Heart left ventricle (tissue), 16 donors: ENCODE measurements at places on chromosomes 2 and 18. TPM values are rescaled to one million over a fixed set of nuclear protein-coding genes. Genes with fewer than 3 reads are reported as not detected.

- no peaks in the 10 kb centered on the region for H3K36me3 ChIP-seq
- H3K27me3 ChIP-seq, result no peaks in the 10 kb centered on the region
- DNase-seq, result no peak
- no peaks in the 10 kb centered on the region for H3K4me1 ChIP-seq
- no peak overlapping the region for H3K27ac ChIP-seq
- no peak overlapping the region for H3K4me3 ChIP-seq
Observed at GRCh38 chr2:140770645-140771044, 1360.2 kb downstream of the LRP1B start.

DNA sequence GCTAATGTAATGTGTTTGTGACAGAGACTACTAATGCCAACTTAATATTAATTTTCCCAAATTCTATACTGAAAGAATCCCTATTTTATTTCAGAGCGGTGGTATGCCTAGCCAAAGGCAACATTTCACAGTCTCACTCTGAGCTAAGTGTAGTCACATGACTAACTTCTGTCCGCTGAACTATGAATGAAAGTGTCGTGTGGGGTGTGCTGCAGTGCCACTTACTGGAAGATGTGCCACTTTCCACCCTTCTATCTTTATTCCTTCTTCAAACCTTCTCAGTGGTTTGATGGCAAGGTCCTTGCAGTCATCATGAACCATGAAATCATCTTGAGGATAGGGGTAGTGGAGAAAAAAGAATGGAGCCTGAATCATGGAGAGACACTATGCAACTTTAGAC lies 47.3 kb upstream of the C1D start:
- H3K4me1 ChIP-seq, result no peaks in the 10 kb centered on the region
- H3K4me3 ChIP-seq, result no peak overlapping the region
- no peaks in the 10 kb centered on the region for H3K27me3 ChIP-seq
- DNase-seq, result no peak
- no peak overlapping the region for H3K27ac ChIP-seq
- no peaks in the 10 kb centered on the region for H3K36me3 ChIP-seq

Gene LINC00305
- total RNA-seq, result not detected

DNA sequence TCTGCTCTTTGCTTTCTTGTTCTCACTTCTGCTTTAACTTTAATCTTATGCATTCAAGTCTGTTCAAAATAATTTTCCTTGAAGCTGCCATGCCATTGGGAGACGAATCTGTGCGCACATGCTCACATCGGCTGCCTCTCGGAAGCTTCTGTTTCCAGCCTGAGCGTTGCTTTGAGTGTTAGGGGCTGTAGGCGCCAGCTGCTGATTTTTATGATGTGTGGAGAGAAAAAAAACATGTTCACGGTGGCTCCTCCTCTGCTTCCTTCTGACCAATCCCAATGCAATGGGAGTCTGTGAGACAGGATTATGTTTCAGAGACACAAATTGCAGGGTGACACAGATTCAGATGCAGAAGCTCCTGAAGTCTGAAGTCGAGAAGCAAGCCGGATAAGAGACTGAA lies at the start of gene MC4R:
TSS of gene MC4R (minus strand) at position 180 of the 400 bp plus-strand sequence. CDS start 426 bp downstream, outside the sequence.
- H3K36me3 ChIP-seq, result no peaks in the 10 kb centered on the region
- no peaks in the 10 kb centered on the region for H3K4me1 ChIP-seq
- no peak within 1 kb of the TSS for H3K4me3 ChIP-seq
- peaks cover 3% of the 10 kb centered on the region for H3K27me3 ChIP-seq

DNA sequence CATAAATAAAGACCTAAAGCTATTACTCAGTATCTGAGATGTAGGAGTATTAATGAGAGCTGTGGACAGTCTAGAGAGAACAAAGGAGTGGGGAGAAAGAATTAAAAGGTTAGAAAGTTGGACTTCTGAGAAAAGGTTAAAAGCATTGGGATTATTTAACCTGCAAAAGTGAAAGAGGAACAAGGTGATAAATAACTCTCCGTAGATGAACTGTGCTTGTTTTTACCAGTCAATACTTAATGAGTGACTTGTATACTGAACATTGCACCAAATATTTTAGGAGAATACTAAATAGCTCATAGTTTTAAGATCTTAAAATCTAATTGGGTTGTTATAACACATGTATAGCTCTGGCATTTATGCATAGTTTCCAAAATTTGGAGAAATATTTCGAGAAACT lies 137.5 kb downstream of the GPD2 start:
- peaks cover 49% of the 10 kb centered on the region for H3K36me3 ChIP-seq
- H3K27ac ChIP-seq, result no peak overlapping the region
- no peak for DNase-seq
- no peaks in the 10 kb centered on the region for H3K27me3 ChIP-seq

DNA sequence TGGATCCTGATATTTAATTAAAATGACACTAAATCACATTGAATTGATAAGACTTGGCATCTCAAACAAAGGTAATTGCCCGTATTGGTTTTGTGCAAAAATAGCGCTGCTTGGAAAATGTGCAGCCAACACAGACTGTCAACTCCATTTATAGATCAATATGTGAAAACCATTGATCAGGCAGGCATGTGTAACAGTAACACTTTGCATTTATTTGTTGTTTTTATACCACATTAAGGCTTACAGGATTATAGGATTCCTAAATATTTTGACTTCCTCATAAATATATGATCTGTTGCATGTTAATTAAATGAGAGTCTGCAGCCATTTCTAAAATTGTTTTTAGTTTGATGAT lies 30.2 kb downstream of the ARHGAP15 start:
- H3K27me3 ChIP-seq, result no peaks in the 10 kb centered on the region
- no peak overlapping the region for H3K4me3 ChIP-seq
- no peaks in the 10 kb centered on the region for H3K36me3 ChIP-seq

Gene LPIN1
- 34.4 TPM for total RNA-seq

DNA sequence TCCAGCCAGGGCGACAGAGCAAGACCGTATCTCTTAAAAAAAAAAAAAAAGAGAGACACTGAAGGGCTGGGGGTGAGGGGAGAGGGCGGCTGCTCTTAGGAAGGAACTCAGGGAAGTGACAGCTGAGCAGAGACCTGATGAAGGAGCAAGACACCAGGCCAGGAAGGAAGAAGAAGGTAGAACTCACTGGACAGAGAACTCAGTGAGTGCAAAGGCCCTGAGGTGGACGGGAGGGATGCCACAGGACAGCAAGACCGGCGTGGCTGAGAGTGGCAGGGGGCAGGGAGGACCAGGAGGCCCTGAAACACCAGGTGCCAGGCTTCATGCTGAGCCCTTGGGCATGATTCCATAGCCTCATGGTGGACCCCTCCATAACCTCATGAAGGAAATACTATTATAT lies 18.2 kb downstream of the BIN1 start:
- DNase-seq, result no peak
- no peaks in the 10 kb centered on the region for H3K36me3 ChIP-seq
- H3K27me3 ChIP-seq, result peaks cover 6% of the 10 kb centered on the region
- no peak overlapping the region for H3K4me3 ChIP-seq
- H3K4me1 ChIP-seq, result peaks cover 3% of the 10 kb centered on the region

Gene IL18R1
- 1.2 TPM for total RNA-seq

- no peaks in the 10 kb centered on the region for H3K27me3 ChIP-seq
- H3K4me3 ChIP-seq, result no peak overlapping the region
- no peak for DNase-seq
Observed at GRCh38 chr2:86176597-86176996, 18.7 kb downstream of the IMMT start.

DNA sequence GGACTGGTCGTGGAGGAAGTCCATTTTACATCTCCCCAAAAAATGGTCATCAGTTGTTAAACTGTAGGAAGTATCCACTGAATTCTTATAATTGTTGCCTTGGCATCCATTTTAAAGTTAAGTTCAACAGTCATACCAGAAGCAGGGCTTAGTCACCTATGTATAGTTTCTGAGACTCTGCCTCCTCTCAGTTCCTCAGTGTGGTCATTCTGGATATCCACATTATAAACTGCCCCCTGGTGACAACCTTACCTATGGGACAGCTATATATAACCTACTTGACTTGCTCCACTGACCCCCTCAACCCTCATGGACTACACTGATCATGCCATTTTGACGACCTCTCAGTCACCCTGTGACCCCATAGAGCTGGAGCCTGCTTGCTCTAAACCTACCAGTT lies 617.0 kb downstream of the LRP1B start:
- no peak for DNase-seq
- H3K27me3 ChIP-seq, result no peaks in the 10 kb centered on the region
- no peak overlapping the region for H3K4me3 ChIP-seq
- no peak overlapping the region for H3K27ac ChIP-seq
- H3K4me1 ChIP-seq, result no peaks in the 10 kb centered on the region

- no peak overlapping the region for H3K4me3 ChIP-seq
- H3K4me1 ChIP-seq, result peaks cover 14% of the 10 kb centered on the region
- no peaks in the 10 kb centered on the region for H3K36me3 ChIP-seq
- H3K27ac ChIP-seq, result no peak overlapping the region
- no peak for DNase-seq
Observed at GRCh38 chr2:111227716-111228141, 107.0 kb downstream of the BCL2L11 start.

- H3K4me3 ChIP-seq, result no peak overlapping the region
- H3K27ac ChIP-seq, result no peak overlapping the region
- peaks cover 14% of the 10 kb centered on the region for H3K4me1 ChIP-seq
- no peak for DNase-seq
Observed at GRCh38 chr2:168698969-168699368, 103.5 kb upstream of the NOSTRIN start.

Gene CD207
- 0.48 TPM for total RNA-seq

DNA sequence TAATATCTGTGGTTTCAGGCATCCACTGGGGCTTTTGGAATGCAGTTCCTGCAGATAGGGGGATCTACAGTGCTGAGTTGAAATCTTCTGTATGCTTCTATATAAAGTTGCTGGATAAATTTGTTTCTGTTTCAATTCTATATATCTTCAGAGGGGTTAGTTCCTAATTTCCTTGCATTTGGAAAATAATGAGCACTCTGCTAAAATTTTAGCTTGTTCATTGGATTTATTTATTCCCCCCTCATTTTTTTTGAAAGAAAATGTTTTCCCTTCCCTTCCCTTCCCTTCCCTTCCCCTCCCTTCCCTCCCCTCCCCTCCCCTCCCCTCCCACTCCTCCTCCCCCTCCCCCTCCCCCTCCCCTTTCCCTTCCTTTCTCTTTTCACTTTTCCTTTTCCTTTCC lies 212.3 kb downstream of the GPD2 start:
- no peaks in the 10 kb centered on the region for H3K36me3 ChIP-seq
- H3K27ac ChIP-seq, result no peak overlapping the region
- DNase-seq, result no peak
- peaks cover 4% of the 10 kb centered on the region for H3K4me1 ChIP-seq
- no peak overlapping the region for H3K4me3 ChIP-seq

- DNase-seq, result no peak
- no peak overlapping the region for H3K27ac ChIP-seq
- H3K4me1 ChIP-seq, result no peaks in the 10 kb centered on the region
- H3K4me3 ChIP-seq, result no peak overlapping the region
Observed at GRCh38 chr2:2899826-2900225, 477.8 kb downstream of the EIPR1 start.

DNA sequence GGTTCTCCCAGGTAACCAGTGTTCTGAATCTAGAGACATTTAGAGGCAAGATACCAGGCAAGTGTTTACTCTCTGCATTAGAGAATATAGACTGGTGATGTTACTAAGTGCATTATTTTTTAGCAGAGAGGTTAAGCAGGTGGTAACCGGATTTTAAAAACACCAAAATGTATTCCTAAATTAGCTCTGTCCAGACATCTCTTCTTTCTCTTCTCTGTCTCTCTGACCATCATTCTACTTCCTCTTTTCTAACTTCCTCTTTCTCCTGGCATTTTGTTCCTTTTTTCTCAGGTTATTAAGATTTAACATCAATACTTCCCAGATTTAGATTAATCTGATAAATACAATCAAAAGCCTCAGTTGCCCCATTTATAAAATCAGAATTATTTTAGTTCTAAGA lies 31.7 kb upstream of the DYNC1I2 start:
- H3K4me1 ChIP-seq, result no peaks in the 10 kb centered on the region
- no peak for DNase-seq
- H3K27me3 ChIP-seq, result peaks cover 7% of the 10 kb centered on the region
- no peak overlapping the region for H3K27ac ChIP-seq
- H3K4me3 ChIP-seq, result no peak overlapping the region

GRCh38 chr2:201536754-201537153 lies 85.2 kb downstream of the STRADB start:
- H3K27me3 ChIP-seq, result no peaks in the 10 kb centered on the region
- no peaks in the 10 kb centered on the region for H3K36me3 ChIP-seq
- H3K4me3 ChIP-seq, result no peak overlapping the region

DNA sequence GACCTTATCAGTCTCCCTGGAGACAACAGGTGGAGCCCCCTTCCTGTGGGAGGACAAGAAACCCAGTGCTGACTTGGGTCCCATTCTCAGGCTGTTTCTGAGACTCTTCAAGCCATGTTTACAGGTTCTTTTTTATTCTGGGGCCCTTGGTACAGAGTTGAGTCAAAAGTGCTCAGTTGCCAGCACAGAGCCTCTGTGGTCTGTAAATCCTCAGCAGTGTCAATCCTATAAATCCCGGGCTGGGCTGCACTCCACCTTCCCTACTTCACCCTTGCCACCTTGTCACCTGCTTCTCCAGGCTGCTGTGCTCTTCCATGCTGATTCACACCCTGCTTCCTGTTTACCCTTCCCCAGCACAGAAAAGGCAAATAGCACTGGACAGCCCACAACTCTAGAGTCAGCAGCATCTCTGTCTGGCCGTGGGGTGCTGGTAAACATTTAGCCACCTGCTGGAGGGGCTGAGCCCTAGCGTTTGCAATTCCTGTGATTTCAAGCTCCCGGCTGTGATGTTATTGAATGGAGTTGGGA lies 74.7 kb downstream of the TNFRSF11A start:
- no peak overlapping the region for H3K4me3 ChIP-seq
- H3K36me3 ChIP-seq, result no peaks in the 10 kb centered on the region
- no peaks in the 10 kb centered on the region for H3K4me1 ChIP-seq
- no peak for DNase-seq

DNA sequence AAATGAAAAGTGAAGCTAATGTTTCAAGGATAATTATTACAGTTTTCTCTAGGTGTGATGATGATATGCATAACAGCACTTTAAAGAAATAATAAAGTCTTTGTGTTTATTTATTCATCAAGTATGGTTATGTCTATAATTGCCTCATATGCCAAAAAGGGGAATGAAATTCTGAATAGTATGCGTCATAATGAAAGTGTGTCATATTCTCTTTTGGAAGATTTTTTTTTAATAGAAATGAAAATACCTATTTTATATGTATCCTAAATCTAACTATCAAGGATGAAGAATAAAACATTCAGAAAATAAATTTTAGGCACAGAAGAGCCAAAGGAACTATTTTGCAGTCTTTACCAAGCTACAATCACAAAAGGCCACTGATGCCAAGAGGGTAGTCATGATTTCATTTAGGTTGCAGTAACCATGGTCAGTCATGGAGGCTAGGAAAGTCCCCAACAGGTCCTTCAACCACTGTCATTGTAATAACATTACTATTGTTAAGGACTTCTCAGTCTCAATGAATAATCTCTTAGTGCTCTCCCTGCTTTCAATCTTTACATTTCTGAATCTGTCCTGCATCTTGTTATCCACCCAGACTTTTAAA lies 712.5 kb downstream of the DCDC2C start:
- no peaks in the 10 kb centered on the region for H3K36me3 ChIP-seq
- no peaks in the 10 kb centered on the region for H3K4me1 ChIP-seq
- no peak overlapping the region for H3K27ac ChIP-seq
- H3K4me3 ChIP-seq, result no peak overlapping the region
- no peaks in the 10 kb centered on the region for H3K27me3 ChIP-seq
